ENCODE measurements at places on chromosomes 4 and X.

GRCh38 chrX:150575419-150575814 lies 7.0 kb downstream of the MTM1 start:
- DNase-seq, result no peak

GRCh38 chrX:2928583-2929434 lies at the start of gene ARSD:
Gene ARSD, minus strand, starts transcription at chrX:2929339. Its CDS starts 64 bp downstream, at chrX:2929275.
- peak; percentile 29 for DNase-seq

- no peak for DNase-seq
Measured at GRCh38 chr4:2070421-2071251, 11.5 kb downstream of the NAT8L start.

DNA sequence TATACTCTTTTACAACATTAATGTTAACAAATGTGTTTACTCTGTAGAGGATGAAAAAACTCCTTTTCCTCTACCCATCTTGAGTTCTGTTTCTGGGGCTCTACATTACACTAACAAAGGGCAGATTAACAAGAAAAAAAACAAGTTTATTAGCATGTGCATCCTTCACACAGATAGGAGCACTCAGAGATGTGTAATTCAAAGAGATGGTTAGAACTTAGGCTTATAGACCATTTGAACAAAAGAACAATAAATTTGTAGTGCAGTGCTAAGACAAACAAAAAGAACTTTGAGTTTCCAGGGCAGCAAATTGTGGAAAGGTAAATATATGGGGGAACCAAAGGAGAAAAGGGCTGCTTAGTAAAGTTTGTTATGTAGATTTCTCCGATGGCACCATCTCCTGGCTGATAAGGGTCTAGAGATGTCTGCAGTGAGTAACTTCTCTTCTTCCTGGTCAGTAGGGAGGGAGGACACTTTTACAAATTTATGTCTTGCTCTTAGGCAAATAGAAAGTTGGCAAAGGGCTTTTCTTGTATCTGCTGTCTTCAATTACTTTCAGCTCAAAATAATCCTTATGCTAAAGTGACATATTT lies 1249.9 kb upstream of the TENM3 start:
- no peak for DNase-seq

- DNase-seq, result no peak
Measured at GRCh38 chr4:162239992-162240769, 76.4 kb upstream of the FSTL5 start.

GRCh38 chr4:141501931-141502330 lies 134.5 kb upstream of the IL15 start:
- no peak for DNase-seq

DNA sequence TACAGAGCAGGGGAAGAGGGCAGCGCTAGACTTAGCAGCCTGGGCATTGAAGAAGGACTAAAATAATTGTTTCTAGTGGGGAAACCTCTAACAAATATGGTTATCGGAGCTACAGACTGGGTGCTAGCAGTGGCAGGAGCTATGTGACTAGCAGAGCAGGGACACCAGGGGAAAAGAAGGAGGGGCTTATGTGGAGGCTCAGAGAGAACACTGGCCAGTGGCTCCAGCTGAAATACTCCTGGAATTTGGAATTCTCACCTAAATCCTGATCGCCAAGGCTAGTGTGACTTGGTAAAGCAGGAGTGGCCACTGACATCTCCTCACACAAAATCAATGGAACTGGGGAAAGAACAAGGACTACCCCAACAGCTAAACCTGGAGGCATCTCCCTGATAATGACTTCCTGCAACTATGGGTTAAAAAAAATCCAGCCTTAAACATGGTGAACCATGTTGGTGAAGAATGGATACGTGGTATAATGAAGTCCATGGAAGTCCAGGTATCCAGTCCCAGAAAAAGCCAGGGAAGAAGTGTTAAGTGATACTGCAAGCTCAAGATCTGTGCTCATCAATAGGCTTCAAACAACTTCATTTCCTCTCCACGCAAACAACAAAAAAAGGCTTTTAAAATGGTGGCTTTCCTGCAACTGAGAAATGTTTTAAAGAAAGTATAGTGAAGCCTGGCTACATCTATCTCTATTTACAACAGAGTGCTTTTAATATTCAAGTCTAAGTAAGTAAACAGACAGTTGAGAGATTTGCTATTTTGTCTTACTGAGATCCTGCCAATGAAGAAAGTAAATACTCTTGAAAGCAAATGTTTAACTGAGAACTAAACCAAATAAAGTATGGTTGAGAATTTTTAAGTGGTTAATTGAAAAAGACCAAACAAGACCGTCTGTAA lies 1.8 kb downstream of the TAPT1 start:
- DNase-seq, result no peak

DNA sequence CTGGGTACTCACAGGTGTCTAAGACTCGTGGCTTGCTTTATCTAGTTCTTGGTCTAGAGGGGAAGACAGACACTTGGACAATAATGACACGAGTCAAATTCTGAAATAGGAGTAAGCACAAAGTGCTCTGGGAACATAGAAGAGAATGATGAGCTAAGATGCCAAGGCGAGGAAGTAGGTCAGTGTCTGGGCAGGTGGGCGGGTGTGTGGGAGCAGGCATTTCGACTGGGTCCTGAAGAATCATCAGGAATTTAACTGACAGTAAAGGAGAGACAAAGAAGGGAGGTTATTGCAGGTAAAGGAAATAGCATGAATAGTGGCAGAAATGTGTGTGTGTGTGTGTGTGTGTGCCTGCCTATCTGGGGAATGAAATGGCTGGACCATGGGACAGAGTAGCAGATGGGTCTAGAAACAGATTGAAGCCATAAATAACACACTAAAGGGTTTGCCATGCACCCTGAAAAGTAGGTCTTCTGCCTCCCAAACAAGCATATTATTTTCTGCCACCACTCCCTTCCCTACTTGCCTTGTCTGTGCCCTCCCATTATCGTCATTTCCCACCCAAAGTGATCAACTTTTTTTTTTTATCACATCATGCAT lies 58.4 kb upstream of the SLC25A43 start:
- DNase-seq, result no peak

All from NCI-H524 (cell line).